Stimulated activated CD4-positive, alpha-beta T cell treated with anti-CD3 and anti-CD28 coated beads, Interleukin-1b, Interleukin-23, amount 100 ng/mL, for 24 hours (primary cell): ENCODE measurements at places on chromosomes 12 and 14.
A peak's percentile ranks its signal among the peaks of the same experiment; 100 is the strongest.

DNA sequence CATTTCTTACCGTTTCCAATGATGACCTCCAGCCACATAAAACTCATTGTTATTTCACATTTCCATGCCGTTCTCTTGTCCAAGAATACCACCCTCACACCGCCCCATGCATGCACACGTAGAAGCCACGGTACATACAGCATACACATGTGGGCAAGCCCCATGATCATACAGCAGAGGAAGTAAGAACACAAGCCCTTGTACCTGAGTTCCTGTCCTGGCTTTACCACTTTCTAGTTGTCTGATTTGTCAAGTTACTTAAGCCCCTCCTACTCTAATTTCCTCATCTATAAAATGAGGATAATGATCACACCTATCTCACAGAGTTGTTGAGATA, 59.9 kb downstream of the DUSP16 start:
- DNase-seq = no peak

DNA sequence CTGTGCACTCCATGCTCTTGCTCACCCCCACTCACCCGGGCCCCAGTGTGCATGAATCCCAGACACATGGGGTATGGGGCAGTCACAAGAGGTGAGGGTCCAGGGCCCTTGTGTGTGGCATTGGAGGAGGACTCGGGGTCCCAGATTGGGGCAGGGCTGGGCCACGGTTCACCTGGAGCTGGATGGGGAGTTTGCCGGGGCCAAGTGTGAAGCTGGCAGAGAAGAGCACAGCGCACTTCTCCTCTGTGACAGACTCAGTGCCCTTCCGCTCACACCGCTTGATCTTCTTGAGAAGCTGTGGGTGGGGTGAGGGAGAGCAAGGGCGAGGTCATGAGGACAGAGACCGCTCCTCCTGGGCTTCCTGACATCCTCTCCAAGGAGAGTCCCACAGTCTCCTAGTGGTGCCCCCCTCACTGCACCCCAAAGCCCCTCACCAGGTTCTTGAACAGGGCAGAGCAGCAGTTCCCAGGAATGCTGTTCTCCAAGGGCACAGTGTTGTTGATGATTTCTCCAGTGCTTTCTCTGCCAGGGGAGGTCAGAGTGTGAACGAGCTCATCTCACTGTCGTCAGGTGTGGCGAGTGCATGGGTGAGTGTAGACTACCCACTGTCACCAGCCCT, 6.8 kb downstream of the STAT6 start:
- no peak for DNase-seq

DNA sequence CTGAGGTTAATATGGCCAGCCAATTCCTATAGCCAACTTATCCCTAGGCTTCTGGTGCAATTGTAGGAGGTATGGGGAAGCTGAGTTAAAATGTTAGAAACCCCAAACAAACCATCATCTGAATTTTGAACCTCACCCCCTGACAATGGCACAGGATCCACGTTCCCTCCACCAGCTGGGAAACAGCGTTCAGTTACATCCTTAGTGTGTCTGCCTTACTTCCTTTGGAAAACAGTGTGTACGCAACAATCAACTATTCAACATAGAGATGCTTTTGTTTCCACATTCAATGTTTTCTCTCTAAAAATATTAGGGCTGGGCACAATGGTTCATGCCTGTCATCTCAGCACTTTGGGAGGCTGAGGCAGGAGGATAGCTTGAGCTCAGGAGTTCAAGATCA, 203.4 kb downstream of the TTC7B start:
- no peak for DNase-seq

GRCh38 chr12:125533434-125534029, 468.3 kb downstream of the AACS start:
- no peak for DNase-seq

GRCh38 chr12:120847814-120848213, 56.3 kb downstream of the SPPL3 start:
- no peak for DNase-seq

GRCh38 chr14:68441542-68441941, 351.3 kb downstream of the ZFP36L1 start:
- no peak for DNase-seq

- DNase-seq = no peak
These were observed 430.9 kb downstream of the ATP23 start for GRCh38 chr12:58372298-58372697.

GRCh38 chr12:70985850-70986249, 65.3 kb upstream of the PTPRR start:
- no peak for DNase-seq

GRCh38 chr12:95690861-95691635, 99.5 kb downstream of the NTN4 start:
- DNase-seq = no peak

DNA sequence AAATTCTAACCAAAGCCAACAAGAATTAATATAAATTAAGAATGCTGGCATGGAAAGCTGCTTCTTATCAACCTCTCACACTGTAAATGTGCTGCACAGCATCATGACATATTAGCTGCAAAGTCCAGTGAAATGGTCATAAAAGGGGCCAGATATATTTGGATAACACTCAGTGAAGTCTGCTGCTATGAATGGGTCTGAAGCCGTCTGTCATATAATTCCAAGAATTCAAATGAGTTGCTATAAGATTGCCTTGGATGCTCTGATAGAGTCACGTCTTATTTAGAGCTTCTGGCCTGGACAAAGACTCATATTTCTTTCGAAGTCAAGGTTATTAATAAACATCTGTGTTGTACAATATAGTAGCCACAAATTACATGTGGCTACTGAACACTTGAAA, 54.3 kb upstream of the OVCH1 start:
- DNase-seq = no peak

DNA sequence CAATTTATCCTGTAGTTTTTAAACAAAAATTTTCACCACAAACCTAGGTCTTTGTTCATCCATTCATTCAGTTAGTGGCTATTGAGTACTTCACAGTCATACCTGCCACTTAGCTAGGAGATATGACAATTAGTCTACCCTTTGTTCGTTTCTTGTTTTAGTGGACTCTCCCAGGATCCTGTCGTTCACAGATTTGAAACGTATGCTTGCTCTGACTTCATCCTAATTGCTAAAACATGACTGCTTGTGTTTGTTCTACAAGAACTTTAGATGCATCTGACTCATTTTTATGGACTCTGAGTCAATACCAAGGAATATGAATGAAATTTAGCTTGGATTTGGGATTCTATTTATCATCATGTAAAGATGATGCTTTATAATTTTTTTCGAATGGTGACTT, 69.5 kb downstream of the TBC1D30 start:
- DNase-seq = no peak

- no peak for DNase-seq
These were observed 24.5 kb downstream of the SAMD4A start for GRCh38 chr14:54591461-54591860.

GRCh38 chr14:82710267-82710841, 1176.7 kb upstream of the SEL1L start:
- DNase-seq = peak; percentile 4

GRCh38 chr12:51124504-51124903, 41.1 kb upstream of the CSRNP2 start:
- DNase-seq = no peak

DNA sequence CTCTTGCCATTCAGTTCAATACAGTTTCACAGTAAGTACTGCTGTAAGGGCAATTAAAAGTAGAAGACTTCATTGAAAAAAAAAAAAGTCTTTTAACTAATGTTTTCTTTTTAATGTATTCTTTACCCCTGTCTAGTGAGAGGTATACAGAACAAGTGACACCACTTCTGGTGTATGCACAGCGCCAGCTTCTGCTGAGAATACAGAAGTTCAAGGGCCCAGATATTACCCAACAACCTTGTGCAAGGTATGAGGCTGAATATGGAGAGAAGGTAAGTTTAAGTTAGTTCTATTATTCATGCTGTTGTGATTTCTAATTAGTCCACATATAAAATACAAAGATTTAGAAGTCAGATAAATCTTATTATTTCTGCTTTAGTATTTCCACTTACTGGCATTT, 168.7 kb downstream of the CFAP54 start:
- DNase-seq = no peak

DNA sequence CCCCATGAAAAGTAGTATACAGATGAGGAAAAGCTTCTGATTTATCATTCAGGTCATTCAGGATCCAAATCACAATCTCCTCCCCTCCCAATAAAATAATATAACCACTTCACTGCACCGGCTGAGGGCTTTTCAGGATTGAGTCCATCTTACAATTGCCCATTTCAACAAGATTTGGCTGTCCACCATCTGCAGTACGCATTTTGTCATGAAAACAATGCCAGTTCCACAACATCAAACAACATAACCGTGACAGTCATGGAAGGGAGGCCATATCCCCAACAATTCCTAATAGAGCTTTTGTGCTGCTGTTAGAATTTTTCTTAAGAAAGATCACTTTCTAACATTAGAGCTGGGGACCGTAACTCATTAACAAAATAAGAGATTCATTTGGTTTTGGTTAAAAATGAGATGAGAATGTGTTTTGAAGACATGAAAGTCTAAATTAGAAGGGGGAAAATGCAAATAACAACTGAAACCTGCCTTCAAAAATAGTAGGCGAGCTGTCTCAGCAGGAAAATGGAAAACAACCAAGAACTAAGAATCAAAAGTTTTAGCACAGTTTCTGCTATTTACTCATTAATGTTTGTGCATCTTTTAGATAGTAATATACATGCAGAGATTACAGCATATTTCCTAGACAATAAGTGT, 38.3 kb upstream of the TMTC2 start:
- DNase-seq = no peak

DNA sequence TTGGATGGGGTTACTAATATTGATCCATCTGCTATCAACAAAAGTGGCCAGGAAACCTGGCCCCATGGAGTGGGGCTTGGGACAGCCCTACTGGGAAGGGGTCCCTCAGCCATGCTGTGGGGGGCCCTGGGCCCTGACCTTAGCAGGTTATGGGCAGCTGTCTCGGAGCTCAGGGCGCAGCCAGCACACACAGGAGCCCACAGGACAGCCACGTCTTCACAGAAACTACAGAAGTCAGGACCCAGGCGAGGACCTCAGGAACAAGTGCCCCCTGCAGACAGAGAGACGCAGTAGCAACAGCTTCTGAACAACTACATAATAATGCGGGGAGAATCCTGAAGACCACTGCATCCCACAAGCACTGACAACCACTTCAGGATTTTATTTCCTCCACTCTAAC, 11.9 kb upstream of the FKBP11 start:
- no peak for DNase-seq

DNA sequence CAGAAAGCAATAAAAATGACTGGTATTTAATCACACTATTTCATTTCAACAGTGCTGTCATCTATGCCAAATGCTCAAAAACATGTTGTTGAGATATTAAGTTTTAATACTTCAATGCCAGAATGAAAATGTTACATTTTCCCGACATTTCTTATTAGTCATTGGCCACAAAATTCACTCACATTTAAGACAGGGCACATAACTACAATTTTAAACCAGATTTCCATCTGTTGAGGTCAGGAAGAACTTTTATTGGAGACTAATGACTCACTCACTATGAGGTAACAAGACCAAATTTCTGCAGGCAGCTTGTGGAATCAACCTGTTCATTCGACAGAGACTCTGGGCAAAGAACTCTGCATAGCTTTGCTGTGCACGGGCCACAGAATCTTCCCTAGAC, 36.8 kb downstream of the PPTC7 start:
- no peak for DNase-seq

- peak; percentile 63 for DNase-seq
These were observed 554 bp downstream of the SPPL3 start for GRCh38 chr12:120903412-120904196.

GRCh38 chr12:34257093-34257492, 234.8 kb downstream of the ALG10 start:
- DNase-seq = no peak

GRCh38 chr12:76685246-76685678, 78.7 kb upstream of the ZDHHC17 start:
- no peak for DNase-seq

- DNase-seq = no peak
These were observed 10.0 kb upstream of the DUSP16 start for GRCh38 chr12:12572659-12573058.

DNA sequence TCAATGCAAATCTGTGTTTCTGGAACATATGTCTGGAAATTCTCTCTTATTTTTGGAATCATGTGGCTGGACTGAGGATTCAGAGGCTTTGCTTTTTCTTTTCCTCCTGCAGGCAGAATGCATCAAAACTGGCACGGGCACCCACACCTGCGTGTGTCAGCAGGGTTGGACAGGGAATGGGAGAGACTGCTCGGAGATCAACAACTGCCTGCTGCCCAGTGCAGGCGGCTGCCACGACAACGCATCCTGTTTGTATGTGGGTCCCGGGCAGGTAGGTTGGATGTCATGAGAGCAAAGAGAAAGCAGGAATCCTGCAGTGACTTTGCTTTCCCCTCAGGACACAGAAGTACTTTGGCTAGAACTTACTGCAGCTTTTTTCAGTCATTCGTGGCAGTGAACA, 90.3 kb downstream of the STAB2 start:
- no peak for DNase-seq

DNA sequence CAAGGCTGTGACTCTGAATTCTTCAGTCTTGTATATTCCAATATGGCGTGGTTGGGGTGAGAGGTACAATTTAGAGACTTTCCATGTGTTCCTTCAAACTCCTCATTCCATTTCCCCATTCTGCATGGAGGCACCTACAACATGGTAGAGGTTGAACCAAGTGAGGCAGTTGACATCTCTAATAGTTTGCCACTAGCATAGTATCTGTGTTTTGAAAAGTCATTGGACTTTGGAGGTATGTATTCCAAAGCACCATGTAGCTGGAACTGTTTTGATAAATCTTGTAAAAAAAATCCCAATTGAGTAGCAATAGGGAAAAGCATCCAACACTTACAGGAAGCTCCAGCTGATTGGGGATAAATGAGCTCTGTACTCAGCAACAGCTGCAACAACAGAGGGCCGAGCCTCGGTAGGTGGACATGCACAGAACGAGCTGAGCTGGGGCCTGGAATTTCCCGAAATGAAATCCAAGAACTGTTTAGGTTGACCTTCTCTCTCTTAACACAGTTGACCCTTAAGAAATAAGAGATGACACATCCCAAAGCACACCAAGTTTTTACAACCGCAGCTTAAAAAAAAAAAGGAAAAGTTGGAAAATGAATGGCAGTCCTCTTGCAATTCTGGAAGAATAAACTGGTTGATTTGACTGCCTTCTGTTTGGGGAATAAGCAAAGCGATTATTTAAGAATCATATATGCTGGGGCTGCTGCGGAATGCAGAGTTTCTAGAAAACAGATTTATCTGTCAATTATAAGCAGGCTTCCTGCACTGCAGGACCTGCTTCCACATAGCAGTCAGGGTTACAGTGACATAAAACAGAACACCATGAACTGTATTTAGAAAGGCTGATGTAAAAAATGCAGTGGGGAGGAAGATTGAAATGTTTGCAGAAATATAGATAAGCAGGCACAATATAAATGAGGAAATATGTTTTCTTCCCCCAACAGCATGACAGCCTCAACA, 194.6 kb upstream of the KRR1 start:
- DNase-seq = no peak

DNA sequence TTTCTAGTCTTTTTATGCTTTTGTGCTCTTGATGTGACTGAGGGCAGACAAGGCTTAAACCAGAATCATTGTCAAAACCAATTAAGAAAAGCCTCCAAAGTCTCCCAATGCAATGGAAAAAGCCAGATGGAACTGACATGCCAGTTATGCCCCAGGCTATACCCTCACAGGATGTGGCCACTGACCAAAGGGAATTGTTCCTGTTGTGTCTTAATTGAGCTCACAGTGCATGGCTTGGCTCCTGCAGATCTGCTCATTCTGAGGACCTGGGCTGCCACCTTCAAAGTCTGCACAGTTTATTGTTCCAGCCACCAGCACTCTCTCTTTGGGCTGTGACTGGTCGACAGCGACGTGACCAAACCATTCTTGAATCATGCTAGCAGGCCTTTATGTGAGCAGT, 17.1 kb upstream of the BICD1 start:
- no peak for DNase-seq
